ENCODE measurements at places on chromosomes 5 and 9.

DNA sequence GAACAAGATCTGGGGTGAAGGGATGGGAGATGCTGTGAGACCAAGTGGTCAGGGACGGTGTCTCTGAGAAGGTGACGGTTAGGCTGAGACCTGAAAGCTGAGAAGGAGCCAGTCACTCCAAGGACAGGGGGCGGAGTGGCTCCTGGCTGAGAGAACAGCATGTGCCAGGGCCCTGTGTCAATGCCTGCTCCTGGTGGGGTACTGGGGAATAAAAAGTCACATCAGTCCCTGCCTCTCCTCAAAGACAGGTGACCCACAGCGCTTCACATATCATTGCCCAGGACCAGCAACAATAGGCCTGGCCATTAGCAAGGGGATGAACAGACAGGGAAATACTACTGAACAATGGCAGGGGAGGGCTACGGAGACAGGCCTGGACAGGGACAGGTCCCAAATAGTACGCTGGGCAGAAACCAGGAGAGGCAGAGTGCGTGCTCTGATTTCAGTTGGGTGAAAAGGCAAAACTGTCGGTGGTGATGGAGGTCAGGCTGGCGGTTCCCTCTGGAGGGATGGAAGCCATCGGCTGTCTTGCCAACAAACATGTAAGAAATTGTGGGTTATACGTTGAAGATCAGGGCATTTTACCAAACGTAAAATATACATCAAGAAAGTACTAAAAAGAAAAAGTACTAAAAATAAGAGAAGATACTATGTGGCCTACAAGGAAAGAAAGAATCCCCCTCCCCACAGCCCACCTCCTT lies 64.3 kb downstream of the C9orf50 start:
- DNase-seq: no peak

- DNase-seq: no peak
Observed at GRCh38 chr5:176543428-176544182, 5.5 kb upstream of the CDHR2 start.

DNA sequence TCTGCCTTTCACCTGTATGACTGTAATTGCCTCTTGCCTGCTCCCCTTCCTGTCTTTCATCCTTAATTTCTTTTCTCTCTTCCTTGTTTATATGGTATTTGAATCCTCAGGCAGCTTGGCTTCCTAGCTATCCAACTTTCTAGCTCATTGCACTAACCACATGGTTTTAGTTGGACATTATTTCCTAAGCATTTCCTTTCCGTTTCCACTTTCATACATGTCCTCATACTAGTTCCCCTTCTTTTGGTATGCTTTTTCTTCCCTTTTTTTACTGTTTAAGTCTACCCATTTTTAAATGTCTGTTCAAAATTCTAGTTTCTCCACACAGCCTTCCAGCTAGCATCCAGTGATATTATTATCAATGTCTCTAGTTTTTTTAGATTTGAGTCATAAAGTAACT lies 6.6 kb downstream of the CWC27 start:
- DNase-seq: no peak

DNA sequence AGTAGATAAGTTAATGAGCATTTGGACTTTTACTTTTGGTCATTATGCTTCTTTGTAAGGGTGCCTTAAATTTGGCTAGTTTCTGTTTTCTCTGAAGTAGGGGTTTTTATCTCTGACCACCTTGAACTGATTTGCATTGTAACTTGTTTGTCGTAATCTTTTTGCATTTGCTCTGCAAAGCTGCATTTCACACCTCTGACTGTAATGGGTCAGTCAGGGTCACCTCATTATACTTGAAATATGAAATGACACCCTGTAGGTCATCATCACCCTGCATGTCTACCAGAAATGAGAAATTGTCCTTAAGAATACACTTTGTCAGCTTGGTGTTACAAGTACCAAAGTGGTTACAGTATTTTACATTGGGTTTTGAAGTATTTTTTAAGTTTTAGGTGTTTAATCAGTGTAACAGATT lies 74.0 kb downstream of the KCNN2 start:
- DNase-seq: no peak

- no peak for DNase-seq
Observed at GRCh38 chr5:151661968-151662732, 24.6 kb downstream of the SPARC start.

GRCh38 chr5:175363300-175363699 lies 80.7 kb downstream of the DRD1 start:
- DNase-seq: no peak

DNA sequence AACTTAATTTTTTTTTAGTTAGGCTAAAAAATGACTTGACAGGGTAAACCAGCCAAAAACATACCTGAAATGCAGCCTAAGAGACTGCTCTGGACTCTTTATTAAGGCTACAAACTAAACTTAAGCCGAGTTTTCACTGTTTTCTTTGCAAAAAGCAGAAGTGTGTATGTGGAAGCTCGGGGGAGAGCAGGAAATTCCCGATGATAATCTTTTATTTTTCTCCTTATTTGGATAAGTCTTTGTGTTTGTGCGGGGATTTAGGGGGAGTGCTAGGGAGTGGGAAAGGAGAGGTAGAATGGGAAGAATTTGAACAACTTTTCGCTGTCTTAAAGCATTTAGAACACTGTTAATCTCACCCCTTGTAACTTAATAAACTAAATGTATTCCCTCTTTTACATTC lies 30.7 kb upstream of the GPR21 start:
- no peak for DNase-seq
